ENCODE measurements at places on chromosomes 16 and 17.

- DNase-seq: no peak
Measured at GRCh38 chr17:76550712-76551615, 11.1 kb downstream of the PRCD start.

- DNase-seq: no peak
Measured at GRCh38 chr17:44233582-44233981, 14.1 kb upstream of the UBTF start.

DNA sequence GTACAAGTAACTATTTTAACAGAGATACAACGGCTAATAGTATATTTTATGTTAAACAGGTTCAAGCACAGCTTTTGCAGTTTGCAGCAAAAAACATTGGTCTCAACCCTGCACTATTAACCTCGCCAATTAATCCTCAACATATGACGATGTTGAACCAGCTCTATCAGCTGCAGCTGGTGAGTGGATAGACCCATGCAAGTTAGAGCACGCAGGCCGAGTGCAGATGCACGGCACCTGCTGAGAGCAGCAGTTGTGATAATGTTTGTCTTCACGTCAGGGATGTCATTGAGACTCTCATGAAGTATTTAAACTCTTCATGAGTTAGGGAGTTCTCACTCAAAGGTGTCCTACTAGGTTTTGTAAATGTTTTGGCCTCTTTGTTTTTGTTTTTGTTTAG, 45.6 kb downstream of the TMC6 start:
- no peak for DNase-seq

DNA sequence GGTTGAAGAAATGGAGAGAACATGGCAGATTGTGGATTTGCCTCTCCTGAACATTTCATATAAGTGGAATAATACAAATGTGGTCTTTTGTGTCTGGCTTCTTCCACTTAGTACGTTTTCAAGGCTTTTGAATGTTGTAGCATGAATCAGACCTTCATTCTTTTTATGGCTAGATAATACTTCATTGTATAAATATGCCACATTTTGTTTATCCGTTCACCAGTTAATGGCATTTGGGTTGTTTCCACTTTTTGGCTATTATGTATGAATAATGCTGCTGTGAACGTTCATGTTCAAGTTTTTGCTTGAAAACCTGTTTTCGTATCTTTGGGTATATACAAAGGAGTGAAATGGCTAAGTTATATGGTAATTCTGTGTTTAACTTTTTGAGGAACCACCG, 130.4 kb downstream of the TANC2 start:
- DNase-seq: no peak

GRCh38 chr17:69466905-69467667, 52.6 kb downstream of the MAP2K6 start:
- DNase-seq: no peak

DNA sequence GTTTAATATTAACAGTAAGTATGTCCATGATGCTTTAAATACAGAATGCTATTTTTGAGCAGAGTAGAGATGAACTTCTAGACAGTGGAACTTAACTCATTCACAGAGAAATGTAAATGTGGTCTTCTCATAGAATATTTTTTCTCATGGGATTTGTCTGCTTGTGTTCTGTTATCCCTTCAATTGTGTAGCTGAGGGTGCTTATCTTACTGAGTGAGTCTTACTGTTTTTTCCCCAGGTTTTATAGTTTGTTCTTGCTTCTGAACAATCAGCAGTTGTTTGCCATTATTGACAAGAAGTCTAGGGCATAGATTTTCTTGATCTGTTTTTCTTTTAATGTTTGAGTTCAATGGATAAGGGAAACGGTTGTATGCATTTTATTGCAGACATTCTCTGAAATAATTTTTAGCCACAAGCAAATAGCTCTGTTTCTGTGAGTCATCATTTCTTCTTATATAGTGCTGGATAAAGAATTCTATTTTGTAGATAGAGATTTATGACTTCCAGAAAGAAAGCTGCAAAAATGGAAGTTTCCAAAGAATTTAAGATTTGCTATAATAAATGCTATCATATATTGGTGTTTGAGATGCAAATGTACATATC, 60.5 kb downstream of the NF1 start:
- DNase-seq: no peak

GRCh38 chr17:17109256-17109655, 67.0 kb downstream of the MPRIP start:
- no peak for DNase-seq

- DNase-seq: no peak
Measured at GRCh38 chr16:17641990-17642389, 171.2 kb upstream of the XYLT1 start.

DNA sequence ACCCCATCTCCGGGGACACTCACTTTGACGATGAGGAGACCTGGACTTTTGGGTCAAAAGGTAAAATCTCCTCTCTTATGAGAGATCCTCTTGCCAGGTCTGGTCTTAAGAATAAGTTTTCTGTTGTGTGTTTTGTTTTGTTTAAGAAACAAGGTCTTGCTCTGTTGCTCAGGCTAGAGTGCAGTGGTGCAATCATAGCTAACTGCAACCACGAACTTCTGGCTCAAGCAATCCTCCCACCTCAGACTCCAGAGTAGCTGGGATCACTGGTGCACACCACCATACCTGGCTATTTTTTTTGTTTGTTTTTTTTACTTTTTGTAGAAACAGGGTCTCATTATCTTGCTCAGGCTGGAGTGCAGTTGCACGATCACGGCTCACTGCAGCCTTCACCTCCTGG, 4.1 kb downstream of the MMP25 start:
- DNase-seq: no peak

DNA sequence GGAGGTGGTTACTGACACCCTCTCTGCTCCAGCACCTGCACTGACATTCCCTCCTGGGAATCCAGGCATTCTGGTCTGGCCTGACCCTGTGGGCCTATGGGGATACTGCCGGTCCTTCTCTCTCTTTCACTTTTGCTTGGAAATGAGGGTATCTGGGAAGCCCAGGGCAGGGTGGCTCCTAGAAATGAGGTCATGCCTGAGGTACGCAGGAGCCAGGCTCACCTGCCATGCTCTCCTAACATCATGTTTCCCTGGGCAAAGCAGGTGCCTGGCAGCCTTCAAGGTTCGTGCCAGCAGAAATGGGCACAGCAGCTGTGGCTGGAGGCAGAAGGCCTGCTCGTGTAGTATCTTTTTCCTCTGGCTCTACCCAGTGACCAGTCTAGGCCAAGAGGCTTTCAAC, 3.3 kb downstream of the ITGA3 start:
- no peak for DNase-seq

GRCh38 chr16:25895380-25895779, 203.6 kb downstream of the HS3ST4 start:
- DNase-seq: no peak

DNA sequence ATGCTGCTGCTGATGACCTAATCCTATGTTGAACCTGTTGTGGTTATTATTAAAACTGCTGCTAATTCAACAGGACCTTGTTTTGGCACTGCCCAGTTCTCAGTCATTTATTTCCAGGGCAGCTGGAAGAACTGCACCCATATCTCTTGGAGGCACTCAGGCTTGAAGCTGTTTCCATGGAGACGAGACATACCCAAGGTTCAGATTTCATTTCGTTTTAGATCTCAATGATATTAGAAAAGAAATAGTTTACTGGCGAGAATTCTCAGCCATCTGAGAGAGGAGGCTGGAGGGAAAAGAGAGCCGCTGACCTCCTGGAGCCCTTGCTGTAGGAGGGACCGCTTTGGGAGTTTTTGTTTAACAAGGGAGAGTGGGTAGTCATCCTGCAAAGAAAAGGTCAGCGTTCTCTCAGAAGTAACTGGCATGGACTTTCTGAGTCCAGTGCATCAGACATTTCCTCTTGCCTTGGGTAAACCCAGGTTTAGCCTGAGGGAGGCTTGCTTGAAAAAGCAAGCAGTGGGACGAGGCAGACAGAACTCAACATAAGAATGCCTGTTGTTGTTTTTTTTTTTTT, 75.4 kb downstream of the YPEL2 start:
- DNase-seq: no peak

GRCh38 chr16:13560151-13560550, 359.8 kb upstream of the ERCC4 start:
- DNase-seq: no peak

DNA sequence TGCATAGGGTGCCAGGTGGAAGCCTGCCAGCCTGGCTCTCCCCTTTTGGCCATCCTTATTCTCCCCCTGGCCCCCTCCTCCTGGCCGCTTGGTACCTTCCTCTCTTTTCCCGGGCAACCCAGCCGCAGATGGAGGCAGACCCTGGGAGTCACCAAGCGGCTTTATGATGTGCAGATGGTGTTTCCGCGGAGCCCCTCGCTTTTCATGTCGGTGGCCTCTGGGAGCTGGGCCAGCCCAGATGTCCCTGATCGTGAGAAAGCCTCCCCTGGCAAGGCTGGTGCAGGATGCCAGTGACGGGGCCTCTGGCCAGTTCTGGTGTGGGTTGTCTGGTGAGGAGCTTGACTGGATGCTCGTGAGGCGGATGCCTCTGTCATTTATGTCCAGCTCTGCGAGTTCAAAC, 18.0 kb upstream of the BRD7 start:
- no peak for DNase-seq

- no peak for DNase-seq
Measured at GRCh38 chr16:57530104-57530521, 6.3 kb downstream of the CCDC102A start.

- no peak for DNase-seq
Measured at GRCh38 chr17:78045316-78045715, 83.2 kb downstream of the TMC6 start.

- DNase-seq: no peak
Measured at GRCh38 chr16:5639531-5639930, 541.9 kb upstream of the EEF2KMT start.

DNA sequence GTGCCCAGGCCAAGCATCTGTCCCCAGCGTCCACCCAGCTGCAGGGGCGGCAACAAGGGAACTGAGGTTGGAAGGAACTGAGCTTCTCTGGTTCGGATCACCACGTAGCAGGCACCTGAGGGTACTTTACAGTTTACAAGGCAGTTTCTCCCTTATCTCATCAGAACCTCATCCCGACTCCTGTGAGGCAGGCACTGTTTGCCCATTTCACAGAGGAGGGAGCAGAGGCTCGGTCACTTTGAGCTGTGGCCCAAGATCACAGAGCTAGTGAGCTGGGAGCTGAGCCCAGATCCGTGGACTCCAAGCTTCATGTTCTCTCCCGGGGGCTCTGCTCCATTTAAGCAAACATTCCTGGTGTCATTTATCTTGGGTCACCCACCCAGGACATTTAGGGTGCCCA, 15.1 kb downstream of the UBALD1 start:
- no peak for DNase-seq

- DNase-seq: no peak
Measured at GRCh38 chr16:81875461-81875860, 96.4 kb downstream of the PLCG2 start.

- no peak for DNase-seq
Measured at GRCh38 chr16:69397821-69398521, 12.2 kb upstream of the TERF2 start.

DNA sequence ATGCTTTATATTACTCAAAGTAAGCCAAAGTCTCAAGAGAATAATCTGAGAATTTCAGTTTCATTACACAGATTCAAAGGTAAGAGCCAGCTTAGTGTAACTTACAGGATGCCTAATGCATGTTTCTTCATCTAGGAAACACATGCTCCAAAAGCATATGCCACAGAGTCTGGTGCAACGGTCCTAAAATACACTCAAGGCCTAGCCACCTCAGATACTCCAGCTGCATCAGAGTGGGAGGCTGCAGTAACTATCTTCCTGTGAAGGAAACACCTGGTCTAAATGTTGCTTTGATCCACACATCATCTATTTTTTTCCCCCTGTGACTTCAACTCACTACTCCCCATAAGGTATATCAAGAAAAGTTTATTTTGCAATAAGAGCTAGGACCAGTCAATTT, 51.6 kb upstream of the CORO6 start:
- no peak for DNase-seq

- DNase-seq: peak; percentile 74
Measured at GRCh38 chr17:79707931-79708891, 22.5 kb upstream of the ENPP7 start.

- DNase-seq: no peak
Measured at GRCh38 chr16:19694989-19695388, 23.0 kb downstream of the KNOP1 start.

GRCh38 chr16:14013145-14013570, 58.0 kb upstream of the MRTFB start:
- no peak for DNase-seq

- DNase-seq: no peak
Measured at GRCh38 chr17:27762527-27763305, 37.6 kb downstream of the NOS2 start.
